NCI-H2081 (cell line): ENCODE measurements at places on chromosomes 13 and 19.
A peak's percentile ranks its signal among the peaks of the same experiment; 100 is the strongest.

GRCh38 chr19:33508941-33509614, 12.5 kb downstream of the PEPD start:
- DNase-seq, result no peak

DNA sequence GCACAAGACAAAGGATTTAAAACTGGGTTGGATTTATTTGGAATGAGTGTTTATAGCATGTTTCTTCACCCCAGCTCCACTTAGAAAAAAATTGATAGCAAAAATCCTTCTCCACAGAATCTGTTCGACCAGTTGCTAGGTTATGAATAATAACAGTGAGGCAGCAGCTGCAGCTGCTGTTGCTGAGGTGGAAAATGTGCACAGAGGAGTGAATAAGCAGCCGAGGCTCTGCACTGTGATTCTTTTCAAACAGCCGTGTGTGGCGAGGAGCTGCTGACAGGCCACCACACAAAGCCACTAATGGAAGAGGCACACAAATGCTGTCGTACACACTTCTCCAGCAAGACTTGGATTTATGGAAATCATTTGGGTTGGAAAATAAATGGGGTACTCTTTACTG, 6.4 kb upstream of the RASL11A start:
- DNase-seq, result peak; percentile 71

DNA sequence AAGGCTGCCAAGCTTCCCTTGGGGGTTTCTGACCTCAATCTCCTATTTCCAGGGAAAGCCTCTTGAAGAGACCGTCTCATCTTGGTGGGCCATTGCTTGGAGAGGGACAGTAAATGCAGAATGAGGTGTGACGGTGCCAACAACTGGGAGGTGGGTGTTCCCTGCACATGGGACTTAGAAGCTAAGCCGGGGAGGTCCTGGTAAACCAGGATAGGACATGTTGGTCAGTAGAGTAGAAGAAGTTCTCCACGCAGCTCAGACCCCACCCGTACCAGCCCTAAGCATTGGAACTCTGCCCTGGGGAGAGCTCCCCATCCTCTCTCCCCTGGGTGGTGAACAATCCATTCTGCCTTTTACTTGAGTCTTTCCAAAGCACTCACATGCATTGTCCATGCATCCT, 92.0 kb downstream of the SOX1 start:
- no peak for DNase-seq

DNA sequence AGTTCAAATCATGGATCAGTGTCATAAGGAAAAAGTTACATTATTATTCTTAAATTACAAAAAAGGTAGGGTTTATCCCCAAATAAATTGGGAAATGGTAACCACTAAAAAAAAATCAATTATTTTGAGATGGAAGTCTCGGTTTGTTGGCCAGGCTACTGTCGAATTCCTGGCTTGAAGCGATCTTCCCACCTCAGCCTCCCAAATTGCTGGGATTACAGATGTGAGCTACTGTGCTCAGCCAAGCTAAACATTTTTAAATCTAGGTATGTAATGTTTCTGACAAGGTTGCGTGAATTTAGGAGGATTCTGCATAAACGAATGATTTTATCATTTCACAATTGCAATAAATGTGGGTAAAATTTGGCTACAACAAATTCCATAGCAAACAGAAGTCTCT, 2.0 kb downstream of the NAA16 start:
- no peak for DNase-seq

DNA sequence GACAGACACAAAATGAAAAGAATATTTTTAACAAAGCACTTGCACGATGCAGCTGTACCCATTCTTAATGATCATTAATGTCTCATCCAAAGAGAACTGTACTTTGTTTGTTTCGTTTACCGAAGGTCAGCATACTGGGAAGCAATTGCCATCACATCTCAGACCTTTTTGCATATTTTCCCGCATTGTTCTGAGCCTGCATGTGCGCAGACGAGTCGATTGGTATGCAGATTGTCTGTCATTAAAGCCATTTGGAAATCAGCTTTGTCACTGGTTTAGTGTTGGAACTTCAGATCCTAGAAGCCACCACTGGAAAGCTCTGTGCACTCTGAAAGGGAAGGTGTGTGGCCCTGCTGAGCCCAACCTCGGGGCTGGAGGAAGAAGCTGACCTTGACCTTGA, 15.6 kb downstream of the SPACA7 start:
- no peak for DNase-seq
